Bronchial epithelial cell (primary cell): ENCODE measurements at places on chromosomes 11 and 22. TPM values are rescaled to one million over a fixed set of nuclear protein-coding genes. Genes with fewer than 3 reads are reported as not detected.

- DNase-seq: no peak
These were observed 866 bp downstream of the GP1BB start for GRCh38 chr22:19723983-19724827.

The NCAM1 gene
- total RNA-seq: under 0.01 TPM in 1 of 2 replicates, not detected in the other

- peak; percentile 33 for DNase-seq
These were observed 378.0 kb downstream of the NTM start for GRCh38 chr11:131748151-131749050.

DNA sequence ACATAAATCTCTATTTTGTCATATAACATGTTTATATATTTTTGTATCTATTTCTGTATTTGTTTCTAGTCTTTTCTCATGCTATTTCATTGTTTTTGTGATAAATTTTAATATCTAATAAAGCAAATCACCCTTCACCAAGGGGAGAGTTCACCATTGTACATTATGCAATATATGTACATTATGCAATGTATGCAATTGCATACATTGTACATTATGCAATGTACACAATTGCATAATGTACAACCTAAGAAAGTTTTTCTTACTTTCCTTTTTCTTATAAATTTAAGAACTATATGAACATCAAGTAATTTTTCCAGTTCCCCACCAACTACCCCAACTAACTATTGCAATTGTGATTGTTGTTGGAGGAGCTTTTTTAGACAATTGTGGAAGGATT, 44.1 kb upstream of the GLYATL2 start:
- DNase-seq: peak; percentile 52

- DNase-seq: no peak
These were observed 102.6 kb upstream of the RASSF10 start for GRCh38 chr11:12906501-12906900.

The HEPN1 gene
- total RNA-seq: not detected in 2 replicates

The LMO2 gene
- 0.77 and 1.1 TPM in 2 replicates for total RNA-seq

The CST6 gene
- total RNA-seq: 3.9 and 4.4 TPM in 2 replicates

The CASP5 gene
- total RNA-seq: 6.9 TPM in 1 of 2 replicates, not detected in the other

The NCF4 gene
- total RNA-seq: not detected in 2 replicates

DNA sequence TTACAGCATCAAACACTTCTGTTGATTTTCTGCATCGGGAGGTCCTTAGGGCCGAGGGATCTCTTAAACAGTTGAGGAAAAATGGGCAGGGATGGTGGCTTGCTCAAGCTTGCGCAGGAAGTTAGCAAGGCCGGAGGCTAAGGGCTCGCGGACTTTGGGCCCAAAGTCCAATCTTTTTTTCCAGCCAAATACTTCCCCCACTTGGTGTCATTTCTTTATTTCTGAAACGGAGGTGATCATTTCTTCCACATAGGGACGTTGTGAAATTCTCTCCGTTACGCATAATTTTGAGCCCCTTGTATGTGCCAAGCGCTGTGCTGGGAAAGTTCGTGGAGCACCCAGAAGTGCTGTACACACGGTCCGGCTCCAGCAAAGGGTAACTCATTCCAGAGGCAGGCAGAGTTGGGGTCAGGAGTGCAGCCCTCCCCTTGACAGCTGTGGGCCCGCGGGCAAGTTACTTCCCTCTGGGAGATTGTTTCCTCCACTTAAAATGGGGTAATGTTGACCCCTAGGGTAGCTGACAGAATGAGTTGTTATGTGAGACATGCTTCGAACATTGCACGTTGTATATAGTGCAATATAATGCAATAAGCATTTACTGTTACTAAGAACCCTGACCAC, 809 bp downstream of the MIEF1 start:
- no peak for DNase-seq

DNA sequence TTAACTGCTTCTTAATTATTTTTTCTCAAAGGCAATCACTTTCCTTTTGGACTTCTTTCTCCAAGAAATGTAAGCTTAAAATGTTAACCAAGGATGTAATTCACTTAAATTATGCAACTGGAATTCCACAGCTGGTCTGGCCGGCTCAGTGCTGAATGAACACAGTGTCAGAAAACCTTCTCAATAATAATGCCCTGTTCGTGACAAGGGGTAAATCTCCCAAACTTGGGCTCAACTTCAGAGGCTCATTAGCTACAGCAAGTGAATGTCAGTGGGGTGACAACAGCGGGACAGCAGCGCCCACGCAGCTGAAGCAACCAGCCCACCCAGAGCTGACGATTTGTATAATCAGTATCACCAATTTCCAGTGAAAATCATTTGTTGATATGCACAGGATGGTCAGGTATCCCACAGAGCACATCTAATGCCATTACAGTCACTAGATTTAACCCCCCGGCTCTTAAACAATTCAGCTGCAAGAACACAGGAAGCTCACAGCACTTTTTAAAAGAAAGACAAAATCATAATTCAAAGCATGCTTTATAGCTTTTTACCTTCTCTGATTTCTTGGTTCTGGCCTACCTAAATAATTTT, 704.8 kb downstream of the DLG2 start:
- no peak for DNase-seq

DNA sequence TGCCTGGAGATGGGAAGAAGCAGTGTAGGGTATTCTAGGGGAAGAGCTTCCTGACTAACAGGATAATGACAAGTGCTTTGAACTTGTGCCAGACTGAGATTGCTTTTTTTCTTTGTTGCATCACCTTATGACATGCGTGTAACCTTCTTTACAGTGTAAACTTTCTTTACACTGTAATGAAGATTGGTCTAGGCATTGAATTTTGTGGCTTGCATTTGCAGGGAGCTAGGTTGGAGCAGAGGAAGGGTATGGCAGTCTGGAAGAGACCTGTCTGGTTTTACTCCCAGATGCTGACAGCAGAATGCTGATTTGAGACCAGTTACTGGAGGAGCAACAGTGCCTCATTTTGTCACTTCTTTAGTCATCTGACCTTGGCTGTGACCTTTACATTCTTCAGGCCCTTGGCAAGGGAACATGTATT, 5.6 kb downstream of the DDB2 start:
- DNase-seq: peak; percentile 69

GRCh38 chr11:84413549-84413948, 1127.4 kb upstream of the CCDC90B start:
- no peak for DNase-seq

DNA sequence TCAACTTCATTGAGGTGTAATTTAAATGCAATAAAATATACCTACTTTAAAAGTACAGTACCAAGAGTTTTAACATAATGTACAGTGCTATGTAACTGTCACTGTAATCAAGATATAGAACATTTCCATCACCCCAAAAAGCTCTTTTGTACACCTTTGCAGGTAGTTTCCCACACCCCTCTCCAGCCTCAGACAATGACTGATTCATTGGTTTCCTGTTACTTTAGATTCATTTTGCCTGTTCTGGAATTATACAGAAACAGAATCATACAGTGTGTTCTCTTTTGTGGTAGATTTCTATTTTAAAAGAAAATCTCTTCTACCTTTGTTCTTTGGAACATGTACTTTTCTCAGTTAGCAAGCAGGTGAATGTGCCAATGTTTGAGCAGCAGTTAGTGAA, 38.2 kb downstream of the SHISA8 start:
- no peak for DNase-seq

The STIP1 gene
- 102 and 103 TPM in 2 replicates for total RNA-seq

The MOGAT2 gene
- total RNA-seq: not detected in 2 replicates

DNA sequence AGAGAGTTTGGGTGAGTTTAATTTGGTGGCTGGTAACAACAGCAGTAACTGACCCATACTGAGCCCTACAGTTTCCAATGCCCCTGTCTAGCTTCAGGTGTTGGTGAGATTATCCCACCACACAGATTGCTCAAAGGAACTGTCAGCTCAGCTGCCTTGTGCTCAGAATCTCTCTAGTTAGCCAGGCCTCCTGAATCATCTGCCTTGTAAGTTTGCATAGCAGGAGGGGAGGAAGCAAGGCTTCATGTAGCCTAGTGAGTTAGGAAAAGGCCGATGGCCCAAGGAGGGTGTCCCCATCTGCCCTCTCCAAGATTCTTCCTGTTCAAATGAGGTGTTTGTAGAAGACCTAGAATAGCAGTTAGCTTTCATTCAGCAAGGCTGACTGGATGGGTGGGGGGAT, 74.3 kb downstream of the MICAL2 start:
- DNase-seq: no peak

GRCh38 chr11:119906376-119906775, 177.4 kb upstream of the NECTIN1 start:
- no peak for DNase-seq

The OLFML1 gene
- not detected in 2 replicates for total RNA-seq

DNA sequence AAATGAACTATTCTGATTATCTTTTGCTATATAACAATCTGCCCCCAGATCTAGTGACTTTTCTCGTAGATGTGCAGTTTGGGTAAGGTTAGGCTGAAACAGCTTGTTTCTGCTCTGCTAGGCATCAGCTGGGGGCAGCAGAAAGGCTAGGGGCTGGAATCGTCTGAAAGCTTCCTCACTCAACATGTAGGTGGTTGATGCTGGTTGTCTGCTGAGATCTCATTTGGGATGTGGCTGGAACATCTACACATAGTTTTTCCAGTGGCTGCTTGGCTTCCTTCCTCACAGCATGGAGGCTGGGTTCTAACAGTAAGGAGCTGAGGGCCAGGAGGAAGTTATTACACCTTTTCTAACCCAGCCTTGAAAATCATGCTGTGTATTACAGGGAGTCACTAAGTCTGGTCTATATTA, 30.2 kb downstream of the USP47 start:
- DNase-seq: no peak

The STK33 gene
- total RNA-seq: 0.53 and 0.77 TPM in 2 replicates

DNA sequence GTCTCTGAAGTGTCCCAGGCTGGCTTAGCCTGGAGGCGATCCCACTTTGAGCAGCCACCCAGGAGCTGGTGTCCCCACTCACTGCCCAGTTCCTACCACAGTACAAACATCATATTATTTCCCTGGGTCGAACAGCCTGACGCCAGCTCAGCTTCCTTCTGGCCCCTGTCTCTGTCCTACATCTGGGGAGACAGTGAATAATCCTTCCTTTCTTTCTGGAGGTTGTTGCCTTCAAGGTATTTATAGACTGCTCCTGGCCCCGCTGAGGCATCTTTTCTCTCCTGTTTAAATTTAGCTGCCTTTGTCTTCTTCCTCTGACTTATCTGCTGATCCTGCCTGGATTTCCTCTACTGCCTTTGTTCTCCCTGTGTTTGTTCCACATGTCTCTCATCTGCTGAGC, 56.8 kb upstream of the LRRC55 start:
- DNase-seq: no peak

DNA sequence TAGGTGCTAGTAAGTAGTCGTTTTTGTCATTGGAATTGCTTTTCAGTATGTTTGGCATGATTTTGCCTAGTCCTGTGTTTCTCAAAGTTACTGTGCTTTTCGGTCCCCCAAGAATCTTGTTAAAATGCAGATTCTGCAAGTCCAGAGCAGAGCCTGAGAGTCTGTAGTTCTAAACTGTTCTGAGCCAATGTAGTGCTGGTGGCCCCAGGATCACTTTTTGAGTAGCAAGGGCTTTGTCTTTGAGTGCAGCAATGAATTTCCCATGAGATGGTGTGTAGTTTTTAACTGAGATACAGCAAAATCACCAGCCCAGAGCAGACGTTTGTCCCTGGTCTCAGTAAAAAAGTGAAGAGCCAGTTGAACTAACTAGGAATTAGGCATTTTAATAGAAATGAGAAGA, 122.4 kb downstream of the NCAM1 start:
- DNase-seq: no peak
